Caco-2 (cell line): ENCODE measurements at places on chromosomes 12 and 14.
A peak's percentile ranks its signal among the peaks of the same experiment; 100 is the strongest.

DNA sequence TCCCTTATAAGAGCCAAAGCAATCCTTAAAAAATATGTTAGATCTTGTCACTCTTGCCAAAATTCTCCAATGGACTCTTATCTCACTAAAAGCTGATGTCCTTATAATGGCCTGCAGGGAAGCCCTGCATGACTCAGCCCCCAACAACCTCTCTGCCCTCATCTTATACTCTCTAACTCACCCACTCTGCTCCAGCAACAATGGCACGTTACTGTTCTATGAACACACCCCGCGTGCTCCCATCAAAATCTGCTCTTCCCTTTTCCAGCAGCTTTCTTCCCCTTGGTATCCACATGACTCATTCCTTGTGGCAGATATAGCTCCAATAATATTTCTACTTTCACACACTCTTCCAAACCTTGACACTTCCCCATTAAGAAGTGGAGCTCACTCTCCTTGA, 108.1 kb downstream of the DENND5B start:
- DNase-seq, result no peak

DNA sequence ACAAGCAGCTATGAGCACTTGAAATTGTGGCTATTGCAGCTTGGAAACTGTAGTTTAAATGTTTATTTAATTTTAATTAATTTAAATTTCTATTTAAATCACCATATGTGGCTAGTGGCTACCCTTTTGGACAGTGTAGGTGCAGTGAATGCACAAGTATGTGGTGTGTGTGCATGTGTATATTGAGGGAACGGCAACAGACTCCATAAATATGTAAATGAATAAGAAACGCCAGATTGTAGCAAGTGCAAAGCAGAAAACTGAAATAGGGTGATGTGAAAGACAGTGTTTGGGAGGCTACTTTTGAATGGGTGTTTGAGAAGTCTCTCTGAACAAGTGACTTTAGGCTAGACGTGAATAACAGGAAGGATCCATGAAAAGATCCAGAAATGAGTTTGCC, 32.7 kb upstream of the CCDC196 start:
- DNase-seq, result no peak

- DNase-seq, result no peak
These were observed 12.1 kb upstream of the IFI27 start for GRCh38 chr14:94098326-94098992.

DNA sequence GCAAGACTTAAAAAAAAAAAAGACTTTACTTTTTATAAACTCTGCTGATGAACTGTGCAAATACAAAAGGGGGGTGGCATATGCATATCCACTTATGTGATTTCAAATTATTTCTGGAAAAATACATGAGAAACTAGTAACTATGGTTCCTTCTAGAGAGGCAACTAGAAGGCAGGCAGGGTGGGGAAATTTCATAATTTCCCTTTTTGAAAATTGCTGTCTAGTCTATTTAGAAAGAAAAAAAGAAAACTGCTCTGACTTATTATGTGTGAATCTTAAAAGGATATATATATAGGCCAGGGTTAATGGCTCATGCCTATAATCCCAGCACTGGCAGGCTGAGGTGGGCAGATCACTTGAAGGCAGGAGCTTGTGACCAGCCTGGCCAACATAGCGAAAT, 42.3 kb downstream of the ANAPC7 start:
- DNase-seq, result no peak

DNA sequence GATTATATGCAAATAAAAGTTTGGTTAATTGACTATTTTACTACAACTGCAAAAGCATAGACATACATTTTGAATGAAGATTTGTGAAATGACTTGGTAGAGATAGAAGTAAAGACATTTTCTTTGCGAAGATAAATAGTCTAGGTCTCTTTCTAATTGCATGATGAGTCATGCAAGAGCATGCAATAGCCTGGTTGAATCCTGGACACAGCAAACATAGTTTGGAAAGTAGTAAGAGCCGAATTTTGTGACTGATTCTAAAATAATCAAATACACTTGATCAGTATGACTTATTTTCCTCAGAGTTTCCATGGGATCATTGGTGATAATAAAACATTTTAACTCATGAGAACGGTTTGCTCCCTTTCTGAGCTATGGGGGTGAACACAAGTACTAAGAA, 27.7 kb upstream of the CAND1 start:
- DNase-seq, result no peak

DNA sequence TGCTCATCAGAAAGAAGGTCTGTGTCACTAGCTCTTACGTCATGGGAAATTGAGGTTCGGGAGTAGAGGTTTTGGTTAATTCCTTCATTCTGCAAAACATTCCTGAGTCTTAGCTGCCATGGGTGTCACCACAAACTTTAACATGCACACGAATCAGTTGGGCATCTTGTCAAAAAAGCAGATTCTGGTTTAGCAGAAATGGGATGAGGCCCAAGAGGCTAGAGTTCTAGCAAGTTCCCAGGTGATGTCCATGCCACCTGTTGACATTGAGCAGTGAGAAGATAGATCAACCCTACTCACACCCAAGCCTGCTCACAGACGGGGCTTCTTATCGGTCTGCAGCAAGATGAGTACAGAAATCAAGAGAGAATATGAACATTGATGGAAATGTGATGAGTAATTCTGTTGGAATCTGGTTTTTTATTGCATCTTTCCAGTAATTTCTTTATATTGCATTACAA, 11.7 kb upstream of the RIN3 start:
- no peak for DNase-seq

- DNase-seq, result no peak
These were observed 11.6 kb downstream of the HIP1R start for GRCh38 chr12:122846622-122847515.

- no peak for DNase-seq
These were observed 172.8 kb downstream of the TMEM132C start for GRCh38 chr12:128439796-128440195.

DNA sequence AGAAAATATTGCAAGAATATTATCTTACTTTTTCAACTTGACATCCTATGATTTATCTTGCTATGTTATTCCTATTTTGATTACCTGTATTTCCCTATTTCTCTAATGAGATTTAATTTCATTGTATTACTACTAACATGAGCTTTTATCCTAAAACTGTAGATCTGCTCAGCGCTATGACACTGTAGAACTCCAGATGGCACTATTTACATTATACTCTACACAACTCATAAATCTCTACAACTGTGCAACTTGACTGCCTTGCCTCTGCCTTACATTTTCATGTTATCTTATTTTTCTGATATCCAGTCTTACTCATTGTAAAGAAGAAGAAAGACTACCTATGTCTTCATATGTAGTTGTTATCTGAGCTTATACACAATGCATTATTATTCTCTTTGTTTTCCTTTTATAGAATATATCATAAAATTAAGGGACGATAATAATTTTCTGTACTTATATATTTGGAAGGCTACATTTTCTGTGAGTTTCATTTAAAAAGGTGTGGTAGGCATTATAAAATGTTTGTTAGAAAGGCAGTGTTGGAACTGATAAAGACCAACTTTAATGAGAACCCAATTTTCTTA, 24.1 kb downstream of the NUP37 start:
- DNase-seq, result no peak

- peak; percentile 53 for DNase-seq
These were observed 9.9 kb downstream of the GPHB5 start for GRCh38 chr14:63308723-63309317.

DNA sequence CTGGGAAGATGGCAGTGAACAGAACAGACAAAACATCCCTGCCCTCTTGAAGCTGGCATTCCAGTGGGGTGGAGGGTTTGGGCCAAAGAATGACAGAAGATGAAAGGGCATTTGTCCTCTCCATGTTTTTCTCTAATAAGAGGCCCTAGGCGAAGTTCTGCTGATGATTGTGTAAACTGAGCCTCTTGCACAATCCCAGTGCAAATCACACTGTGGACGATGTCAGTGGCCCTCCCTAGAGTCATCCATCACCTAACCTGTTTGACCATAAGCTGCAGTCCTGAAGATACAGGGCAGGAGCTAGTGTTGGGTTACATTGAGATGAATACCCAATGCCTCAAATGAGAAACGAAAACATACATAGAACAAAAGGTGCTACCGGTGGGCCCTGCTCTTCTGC, 622.4 kb upstream of the TBX3 start:
- DNase-seq, result peak; percentile 46

DNA sequence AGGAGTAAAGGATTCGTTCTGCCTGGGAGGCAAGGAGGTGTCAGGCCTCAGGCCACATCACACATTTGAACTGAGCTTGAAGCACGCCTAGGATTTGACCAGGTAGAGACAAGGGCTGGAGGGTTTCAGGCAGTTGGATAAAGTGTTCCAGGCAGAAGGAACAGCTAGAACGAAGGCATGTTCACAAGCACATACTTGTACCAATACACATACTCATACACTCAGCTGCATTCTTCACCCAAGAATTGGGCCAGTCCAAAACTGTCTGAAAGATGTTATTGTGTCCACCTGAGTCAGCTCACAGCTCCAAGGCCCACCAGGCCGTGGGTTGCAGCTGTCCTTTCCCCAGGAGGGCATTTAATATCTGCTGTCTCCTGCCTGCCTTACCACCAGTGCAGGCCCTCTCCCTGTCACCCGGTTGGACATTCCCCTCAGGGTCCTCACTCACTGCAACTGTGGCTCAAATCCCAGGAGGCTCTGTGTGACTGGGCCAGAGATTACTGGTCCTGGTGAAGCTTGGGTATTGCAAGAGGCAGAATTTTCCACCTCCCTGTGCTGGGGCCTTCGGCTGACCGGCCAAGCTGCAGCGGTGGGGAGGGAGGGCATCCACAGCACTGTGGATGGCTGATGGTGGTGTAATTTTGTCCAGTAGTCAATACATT, 12.8 kb upstream of the AQP2 start:
- DNase-seq, result no peak

DNA sequence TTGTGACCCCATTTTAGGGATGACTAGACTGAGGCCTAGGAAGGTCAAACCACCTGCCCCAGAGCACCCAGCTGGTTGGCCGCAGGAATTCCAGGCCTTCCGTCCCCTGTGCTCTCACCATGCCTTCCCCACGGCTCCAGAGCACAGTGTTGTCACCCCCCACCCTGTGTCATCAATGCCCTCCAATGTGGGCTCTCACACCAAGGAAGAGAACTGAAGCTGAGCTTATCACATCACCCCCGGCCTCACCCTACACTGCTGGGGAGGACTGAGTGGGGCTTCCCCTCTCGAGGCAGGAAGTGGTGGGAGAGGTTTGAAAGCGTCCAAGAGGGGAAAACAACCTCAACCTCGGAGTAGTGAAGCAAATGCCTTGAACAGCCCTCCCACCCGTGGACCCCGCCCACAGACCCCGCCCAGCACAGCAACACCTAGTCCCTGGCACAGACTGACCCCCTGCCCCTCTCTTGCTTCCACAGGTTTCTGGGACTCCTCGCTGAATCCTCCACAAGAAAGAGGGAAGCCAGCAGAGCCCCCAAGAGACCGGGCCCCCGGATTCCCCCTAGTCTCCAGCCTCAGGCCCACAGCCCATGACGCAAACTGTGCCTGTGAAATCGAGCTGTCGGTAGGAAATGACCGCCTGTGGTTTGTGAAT, 97.2 kb downstream of the LGMN start:
- no peak for DNase-seq

GRCh38 chr12:91672130-91672529, 473.5 kb downstream of the BTG1 start:
- no peak for DNase-seq

DNA sequence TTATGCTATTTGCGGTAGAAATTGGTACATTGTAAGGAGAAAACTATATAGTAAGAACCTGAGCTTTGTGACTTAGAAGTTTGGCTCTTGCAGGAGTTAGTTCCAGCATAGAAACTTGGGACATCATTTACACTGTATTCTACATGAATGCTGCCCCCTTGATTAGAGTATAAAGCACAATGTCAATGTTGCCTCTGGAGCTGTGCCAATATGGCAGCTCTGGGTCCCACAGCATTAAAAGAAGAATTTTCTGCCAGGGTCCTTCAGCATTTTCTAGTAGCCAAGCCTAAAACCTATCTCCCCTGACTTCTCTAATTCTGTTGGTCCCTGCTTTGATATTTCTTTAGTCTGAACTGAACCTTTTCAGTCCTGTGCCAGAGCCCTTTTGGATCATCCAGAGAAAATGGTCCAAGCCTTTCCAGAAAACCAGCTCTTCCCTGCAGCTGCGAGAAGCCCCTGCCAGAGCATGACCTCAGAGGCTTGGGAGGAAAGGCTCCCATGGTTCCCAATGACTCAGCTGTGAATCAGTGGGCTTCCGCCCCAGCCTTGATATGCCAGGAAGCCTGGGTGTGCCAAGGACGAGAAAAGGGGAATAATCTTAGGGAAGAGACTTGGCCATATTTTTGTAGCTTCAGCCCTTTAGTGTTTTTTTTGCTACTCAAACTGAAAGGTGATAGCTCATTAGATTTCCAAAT, 43.2 kb downstream of the PLEKHG7 start:
- no peak for DNase-seq

DNA sequence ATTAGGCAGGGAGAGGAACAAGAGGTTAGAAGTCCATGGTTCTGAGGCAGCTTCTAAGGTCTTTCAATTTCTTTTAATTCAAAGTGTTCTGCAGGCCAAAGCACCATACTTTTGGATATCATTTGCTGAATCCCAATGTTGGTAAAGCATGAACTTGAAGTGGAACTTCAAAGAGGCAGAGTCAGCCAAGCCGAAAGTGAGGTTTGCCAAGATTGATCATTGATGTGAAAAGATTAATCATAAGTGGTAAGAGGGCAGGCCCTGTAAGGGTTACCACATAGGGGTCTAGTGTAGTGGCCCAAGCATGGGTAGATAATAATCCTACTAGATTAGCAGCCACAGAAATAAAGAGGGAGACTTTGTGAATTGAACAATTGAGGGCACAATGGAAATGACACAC, 191.7 kb upstream of the DIO2 start:
- no peak for DNase-seq

DNA sequence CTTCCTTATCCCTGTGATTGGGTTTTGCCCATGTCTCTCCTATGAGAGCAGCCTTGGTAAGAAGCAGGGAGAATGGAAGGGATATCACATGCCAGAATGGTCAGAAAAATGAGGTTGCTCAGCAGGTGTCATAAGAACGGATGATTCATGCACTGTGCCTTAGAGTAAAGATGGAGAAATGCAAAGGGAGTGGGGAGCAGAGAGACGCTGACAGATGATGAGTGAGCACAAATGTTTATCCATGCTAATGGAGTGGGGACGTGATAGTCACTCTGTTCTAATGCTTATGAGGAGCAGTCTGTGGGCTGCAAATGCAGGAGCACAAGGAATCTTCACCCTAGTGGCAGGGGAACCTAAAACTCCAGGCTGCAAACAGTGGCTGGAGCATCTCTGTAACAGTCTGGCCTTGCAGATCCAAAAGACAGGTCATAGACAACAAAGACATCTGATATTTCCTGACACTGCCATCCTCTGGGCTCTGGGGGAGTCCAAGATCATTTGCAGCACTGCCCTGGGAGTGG, 243.2 kb downstream of the CACNA1C start:
- no peak for DNase-seq
